ENCODE measurements at places on chromosomes 1 and 21.

DNA sequence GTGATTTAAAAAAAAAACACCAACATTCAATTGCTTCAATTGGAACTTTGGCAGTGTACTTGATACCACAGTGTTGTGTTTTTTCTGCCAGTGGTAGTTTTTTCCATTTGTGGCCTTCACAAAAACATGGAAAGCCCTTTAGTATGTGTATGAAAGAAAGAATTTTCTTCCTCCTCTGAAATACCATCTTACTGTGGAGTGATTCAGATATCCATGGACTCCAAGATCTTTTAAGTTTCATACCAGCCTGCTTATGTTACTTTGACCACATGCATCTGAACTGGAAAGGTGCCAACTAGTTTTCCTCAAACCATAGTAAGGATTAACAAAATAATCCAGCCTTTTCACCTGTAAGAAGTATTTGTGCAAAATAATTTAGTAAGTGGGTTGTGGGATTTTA lies 3.4 kb downstream of the PPP2R5A start:
- DNase-seq, result no peak

GRCh38 chr21:26490771-26491170 lies 82.3 kb downstream of the CYYR1 start:
- DNase-seq, result no peak

DNA sequence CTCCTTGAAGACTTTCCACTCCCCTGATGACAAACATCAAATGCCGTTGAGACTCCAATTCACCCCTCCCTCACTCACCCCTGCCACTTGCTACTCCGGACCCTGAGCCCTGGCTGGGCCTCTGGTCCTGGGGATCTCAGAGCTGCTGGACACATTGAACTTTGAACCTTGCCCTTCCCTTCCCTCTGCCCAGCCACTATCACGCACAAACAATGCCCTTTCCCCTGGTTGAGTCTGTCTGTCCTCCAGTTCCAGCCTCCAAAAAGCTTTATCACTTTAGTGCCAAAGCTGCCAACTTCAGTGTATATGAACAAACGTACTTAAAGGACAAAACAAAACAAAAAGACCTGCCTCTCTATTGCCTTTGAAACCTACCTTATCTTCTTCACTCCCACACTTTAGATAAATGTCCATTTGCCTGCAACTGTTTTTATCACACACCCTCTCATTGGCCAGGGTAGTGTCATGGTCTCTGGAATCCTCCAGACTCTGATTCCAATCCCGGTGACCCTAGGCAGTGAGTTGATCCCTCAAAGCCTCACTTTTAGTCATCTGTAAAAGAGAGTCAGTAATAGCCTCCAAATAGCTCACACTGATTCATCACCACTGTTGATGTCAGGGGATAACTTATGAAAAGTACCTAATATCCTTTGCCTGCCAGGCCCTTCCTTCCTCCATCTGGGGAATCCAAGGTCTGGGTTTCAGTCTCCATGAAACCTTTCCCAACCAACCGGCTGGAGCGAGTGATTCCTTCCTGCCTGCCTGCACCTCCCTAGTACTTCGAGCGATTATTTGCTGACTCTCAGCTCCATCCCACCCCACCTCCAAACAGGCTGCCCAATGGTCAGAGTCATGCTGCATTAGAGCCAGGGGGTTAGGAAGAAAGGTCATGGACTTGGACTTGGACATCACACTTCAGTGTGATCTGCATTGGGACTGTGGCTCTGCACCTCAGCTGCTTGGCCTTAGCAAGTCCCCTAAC lies 15.9 kb upstream of the SPOCD1 start:
- DNase-seq, result no peak

DNA sequence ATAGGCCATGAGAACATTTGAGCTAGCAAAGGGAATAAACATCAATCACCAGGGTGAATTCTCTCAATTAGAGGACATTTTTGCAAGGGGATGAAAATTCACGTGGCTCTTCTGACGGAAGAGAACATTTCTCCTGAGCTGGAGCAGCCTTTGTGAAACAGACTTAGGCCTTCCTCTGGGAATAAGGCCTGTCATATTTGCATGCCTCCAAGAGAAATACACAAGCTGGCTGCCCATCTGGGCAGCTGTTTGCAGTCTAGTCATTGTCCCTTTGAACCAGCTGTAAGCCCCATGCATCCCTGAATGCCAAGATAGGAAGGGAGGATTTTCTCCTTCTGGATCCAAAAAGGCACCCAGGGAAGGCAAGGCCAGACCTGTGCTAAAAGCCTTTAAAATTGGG lies 5.5 kb downstream of the LEMD1 start:
- DNase-seq, result no peak

DNA sequence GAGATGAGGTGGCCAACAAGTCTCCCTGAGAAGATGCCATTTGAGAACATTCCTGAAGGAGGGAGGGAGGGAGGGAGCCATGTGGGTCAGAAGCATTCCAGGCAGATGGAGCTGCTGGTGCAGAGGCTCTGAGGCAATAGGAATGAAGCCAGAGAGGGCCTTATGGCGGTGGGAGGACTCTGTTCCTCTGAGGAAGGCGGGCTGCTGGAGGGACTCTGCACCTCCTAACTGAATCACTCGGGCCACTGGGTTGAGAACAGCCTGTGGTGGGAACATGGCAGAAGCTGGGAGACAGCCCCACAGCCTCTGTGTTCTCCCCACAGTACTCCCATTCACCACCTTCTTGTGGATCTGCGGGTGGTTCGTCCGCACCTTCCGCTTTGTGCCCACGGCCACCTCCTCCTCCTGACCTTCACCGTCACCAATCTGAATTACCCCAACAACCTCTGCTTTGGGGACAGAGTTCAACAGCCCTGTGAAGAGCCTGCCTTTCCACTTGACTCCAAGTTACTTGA lies 2.4 kb upstream of the TMEM125 start:
- DNase-seq, result no peak

- no peak for DNase-seq
These were observed 39.6 kb upstream of the LDLRAP1 start for GRCh38 chr1:25503551-25504426.

GRCh38 chr1:206704226-206704625 lies 19.5 kb downstream of the MAPKAPK2 start:
- no peak for DNase-seq

DNA sequence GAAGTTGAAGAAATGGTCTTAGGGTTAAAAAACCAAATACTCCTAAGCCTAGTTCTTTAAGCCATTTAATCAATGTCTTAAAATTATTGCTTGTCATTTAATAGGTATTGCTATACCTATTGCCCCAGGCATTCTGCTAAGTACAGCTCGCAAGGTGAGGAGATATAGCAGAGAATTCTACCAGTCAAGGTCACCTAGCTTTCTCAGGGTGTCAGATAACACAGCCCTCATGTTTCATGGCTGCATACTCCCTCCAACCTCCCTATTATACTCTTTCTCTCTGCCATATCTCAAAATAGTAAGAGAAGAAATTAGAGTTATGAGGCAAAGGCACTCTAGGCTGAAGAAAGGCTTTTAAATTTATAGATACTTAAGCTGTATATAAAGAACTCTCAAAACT lies 68.4 kb upstream of the GPR88 start:
- no peak for DNase-seq

GRCh38 chr1:46036894-46037839 lies 95.3 kb downstream of the PIK3R3 start:
- DNase-seq, result peak; percentile 64

- no peak for DNase-seq
These were observed 8.7 kb downstream of the FAM131C start for GRCh38 chr1:16064536-16065268.

- DNase-seq, result peak; percentile 15
These were observed 312 bp downstream of the ARNT start for GRCh38 chr1:150876119-150876454.

DNA sequence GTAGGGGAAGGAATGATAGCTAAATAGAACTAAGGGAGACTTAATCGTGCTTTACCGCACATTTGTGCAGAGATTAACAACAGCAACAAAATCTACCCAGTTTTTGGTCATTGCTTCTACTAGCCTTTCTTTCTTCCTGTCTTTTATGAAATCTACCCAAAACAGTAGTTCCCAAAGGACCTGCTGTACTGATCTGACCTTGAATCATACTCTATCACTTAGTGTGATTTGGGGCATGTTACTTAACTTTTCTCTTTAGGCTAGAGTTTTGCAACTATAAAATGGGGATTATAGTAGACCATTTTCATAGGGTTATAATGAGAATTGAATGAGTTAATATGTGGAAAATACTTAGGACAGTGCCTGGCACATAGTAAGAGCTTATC lies 30.5 kb upstream of the MACF1 start:
- DNase-seq, result no peak

DNA sequence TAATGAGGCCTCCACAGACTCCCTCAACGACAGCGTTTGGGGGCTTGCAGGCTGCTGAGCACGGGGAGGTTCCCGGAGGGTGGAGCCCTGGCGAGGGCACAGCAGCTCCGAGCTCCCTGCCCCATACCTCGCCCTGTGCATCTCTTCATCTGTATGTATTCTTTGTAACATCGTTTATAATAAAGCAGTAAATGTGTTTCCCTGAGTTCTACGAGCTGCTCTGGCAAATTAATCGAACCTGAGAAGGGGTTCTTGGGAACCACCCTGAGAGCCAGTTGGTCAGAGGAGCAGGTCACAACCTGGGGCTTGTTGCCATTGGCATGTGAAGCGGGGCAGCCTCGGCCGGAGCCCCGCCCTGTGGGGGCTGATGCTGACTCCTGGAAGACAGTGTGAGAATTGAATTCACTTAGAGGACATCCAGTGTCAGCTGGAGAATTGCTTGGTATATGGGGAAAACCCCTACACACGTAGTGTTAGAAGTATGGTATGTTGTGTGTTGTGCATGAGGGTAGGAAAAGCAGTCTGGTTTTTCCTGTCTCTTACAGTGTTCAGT lies 11.5 kb downstream of the SLC37A1 start:
- DNase-seq, result no peak

GRCh38 chr1:69504730-69505252 lies 62.9 kb upstream of the LRRC7 start:
- DNase-seq, result no peak

DNA sequence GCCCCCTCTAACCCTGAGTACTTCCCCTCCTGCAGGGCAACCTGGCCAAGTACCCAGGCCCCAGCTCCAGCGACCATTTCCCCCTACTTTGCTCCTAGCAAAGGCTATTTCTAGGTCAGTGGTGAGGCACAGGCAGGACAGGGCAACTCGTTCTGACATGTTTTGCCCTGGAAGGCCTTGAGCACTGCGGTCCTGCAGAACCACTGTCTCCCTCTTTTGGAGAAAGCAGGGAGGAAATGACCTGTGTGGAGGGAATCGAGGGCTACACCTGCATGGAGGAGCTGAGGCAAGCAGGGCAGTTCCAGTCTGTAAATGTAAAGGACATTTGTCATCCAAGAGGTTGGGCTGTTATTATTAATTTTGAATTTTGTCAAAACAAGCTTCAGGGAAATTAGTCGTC lies 99.1 kb downstream of the PPIAL4G start:
- DNase-seq, result no peak

DNA sequence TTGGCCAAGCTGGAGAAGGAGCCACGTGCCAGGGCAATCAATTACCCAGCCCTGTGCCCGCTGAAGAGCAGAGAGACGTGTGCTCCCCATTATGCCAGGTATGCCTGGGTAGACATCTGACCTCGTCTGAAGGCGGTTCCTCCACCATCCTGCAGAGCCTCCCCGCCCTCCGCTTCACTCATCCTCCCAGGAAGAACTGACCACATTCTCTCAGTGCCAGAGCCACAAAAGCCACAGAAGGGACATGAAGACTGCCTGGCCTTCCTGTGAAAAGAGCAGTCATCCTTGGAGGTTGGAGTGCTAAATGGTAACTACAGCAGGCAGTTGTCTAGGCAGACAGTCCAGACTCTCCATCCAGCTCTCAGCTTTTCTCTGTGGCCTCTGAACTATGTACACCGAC lies 12.0 kb downstream of the SYT2 start:
- no peak for DNase-seq

GRCh38 chr1:10823000-10823401 lies 26.6 kb upstream of the CASZ1 start:
- DNase-seq, result no peak

DNA sequence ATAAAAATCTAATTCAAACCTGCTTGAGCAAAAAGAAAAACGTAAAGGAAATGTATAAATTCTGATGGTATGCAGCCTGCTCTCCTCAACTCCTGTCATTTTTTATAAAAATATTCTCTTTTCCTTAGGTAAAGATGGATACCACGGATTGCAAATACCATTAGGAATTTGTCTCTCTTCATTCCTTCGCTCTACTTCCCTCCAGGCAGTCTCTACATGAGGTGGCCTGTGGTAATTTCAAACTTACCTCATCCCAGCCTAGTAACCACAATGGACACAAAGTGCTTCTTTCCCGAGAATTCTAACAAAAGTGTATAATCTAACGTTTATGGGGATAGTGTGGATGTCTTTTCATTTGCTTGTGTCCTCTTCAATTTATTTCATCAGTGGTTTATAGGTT lies 239.5 kb upstream of the LRRC7 start:
- no peak for DNase-seq

- no peak for DNase-seq
These were observed 9.5 kb upstream of the HORMAD1 start for GRCh38 chr1:150730130-150730721.

- no peak for DNase-seq
These were observed 1.4 kb upstream of the DNAJC11 start for GRCh38 chr1:6703016-6703415.

DNA sequence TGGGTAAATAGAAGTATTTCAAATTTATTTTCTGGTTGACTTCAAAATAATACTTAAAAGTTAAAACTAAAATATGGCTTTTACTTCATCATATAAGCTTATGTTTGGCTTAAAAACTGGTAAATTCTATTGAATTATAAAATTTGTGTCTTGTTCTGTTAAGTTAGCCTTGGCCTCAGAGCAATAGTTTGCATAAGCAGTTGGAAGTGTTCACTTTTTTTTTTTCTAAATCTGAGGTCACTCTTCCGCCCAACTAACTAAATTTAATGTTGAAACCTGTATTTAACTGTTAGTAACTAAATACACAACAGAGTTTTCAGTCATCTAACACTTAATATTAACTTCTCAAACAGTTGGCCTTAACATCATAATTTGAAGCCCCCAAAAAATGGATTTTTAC lies 871.7 kb upstream of the ADAMTS5 start:
- no peak for DNase-seq

GRCh38 chr1:61123326-61123725 lies 41.0 kb downstream of the NFIA start:
- no peak for DNase-seq

- no peak for DNase-seq
These were observed at the start of gene S100A6 for GRCh38 chr1:153535242-153536011. Gene S100A6 (minus strand): TSS chr1:153535991. CDS start chr1:153535339, 652 bp downstream.

DNA sequence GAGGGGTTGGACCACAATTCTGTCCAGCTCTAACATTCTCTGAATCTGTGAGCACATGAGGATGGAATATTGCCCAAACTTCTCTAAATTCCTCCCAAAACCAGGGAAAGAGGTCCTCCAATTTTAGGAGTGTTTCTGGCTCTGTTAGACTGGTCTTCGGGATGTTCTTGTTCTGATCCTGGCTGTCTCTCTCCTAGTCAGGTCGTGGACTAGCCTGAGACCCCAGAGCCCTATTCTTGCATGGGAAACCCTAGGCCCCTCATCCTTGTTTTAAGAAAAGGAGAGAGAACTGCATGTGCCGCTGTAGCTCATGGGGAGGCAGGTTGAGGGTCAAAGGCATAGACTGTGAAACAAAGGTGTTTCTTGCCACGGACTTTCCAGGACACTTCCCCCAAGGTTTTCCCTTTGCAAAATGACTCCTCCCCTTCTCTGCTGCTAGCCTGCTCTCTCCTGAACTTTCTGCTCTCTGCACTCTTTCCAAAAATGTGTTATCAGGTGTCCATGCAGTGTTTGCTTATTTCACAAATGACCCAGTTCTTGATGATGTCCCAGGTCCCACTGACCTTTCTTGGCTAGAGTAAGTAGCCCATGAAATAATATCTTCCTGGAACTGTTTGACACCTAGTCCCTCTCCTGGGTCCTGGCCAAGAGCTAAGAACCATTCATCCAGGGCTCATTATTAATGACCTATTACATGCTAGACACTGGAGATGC lies 29.3 kb upstream of the RD3 start:
- DNase-seq, result no peak

Data from GM18507 (cell line).